ENCODE measurements at places on chromosomes 6 and 20.
A peak's percentile ranks its signal among the peaks of the same experiment; 100 is the strongest.

- no peak for DNase-seq
Measured at GRCh38 chr6:57207141-57207540, 15.0 kb downstream of the RAB23 start.

DNA sequence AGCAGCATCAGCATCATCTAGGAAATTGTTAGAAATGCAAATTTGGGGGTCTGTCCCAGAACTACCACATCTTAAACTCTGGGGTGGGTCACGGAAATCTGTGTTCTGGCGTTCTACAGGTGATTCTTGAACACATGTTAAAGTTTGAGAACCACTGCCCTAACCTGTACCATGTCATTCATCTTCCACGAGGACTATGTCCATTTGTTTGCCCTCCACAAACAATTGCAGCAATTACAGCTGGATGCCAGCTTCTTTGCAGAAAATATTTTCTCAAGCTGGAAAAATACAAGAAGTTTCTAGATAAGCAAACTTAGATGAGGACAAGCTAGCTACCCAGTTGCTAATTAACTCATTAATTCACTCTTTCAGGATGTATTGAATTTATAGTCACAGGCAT, 54.1 kb downstream of the MAFB start:
- DNase-seq, result no peak

- DNase-seq, result no peak
Measured at GRCh38 chr6:70277470-70277869, 25.4 kb downstream of the COL9A1 start.

DNA sequence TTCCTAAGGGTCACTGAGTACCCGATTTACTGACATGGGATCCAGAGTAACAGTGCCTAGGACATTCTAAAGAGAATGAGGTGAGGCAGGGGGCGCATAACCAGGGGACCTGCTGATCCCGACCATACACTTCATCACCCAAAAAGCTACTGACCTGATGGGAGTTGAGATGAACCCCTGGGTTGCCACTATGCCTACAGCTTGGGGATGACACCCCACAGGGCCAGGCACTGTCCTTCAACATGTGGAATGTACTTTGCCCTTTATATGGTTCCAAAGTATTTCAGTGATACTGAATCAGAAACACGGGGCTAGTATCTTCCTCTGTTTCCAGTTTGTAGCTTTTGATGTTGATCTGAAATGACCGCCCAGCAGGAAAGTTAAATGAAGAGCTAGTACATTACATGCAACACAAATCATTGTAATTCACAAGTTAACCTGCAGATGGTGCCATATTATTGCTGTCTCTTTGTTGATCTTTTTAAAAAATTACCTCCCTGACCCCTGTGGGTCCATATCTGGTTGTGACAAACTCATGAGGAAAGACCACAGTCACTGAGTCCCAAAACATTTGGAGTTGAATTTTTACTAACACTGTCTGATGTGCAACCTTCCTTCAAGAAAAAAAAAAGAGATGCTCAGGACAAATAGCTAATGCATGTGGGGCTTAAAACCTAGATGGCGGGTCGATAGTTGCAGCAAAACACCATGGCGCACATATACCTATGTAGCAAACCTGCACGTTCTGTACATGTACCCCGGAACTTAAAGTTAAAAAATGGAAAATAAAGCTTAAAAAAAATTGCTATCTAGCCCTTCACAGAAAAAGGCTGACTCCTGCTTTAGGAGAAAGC, 42.7 kb upstream of the GCNT2 start:
- DNase-seq, result peak; percentile 42

DNA sequence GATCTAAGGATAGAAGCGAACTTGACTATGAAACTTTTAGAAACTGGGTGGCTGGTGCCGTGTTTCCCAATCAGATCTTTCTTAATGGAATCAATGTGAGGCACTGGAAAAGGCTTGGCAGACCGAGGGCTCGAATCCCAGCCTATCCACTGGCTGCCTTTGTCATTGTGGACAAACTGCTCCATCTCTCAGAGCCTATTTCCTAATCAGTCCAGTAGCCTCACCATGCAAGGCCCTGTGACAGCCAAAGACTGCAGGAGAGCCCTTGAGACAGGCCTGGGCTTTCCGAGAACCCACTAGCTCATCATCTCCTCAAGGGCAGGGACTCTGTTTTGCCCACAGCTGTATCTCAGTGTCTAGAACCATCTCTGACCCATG, 43.4 kb downstream of the SPDEF start:
- DNase-seq, result no peak

DNA sequence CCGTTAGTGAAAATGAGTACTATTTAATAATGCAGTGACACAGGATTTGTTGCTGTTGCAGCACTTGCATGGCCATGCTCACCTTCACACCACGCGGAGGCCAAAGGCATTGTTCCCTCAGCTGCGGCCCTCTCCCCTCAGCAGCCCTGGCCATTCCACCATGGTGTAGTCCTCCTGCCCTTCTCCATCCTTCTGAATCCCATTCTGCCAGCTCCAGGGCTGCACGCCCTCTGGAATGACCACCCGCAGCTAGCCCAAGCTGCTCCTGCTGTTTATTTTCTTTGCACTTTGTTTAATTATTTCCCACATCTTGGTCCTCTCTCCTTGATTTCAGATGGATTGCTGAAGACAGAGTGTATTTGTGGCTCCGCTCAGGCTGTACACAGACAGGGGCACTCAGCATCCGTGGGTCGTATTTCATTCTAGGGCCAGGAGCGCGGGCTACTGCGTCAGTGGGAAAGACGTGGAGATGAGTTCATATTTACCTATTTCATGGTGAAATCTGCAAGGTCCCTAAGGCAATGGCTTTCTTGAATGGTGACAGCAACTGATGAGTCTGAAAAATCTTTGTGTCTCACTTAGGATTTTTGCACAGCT, 81.4 kb upstream of the DUSP22 start:
- DNase-seq, result no peak

DNA sequence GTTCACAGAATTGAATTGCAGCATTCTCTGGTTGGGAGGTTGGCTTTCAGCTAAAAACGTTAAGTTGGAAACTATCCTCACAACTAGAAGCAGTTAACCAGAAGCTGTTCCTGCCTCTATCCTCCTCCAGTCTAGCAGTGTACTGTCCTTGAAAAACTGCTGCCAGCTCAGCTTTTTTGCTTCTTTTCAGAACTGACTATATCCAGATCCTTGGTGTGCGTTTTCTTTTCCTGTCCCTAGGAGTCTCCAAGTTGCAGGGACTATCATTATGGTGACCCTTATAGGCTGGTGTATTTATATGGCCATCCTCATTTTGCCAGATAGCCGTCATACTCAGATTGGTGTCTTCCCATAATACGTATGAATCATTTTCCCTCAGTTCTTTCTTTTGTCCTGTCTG, 5.5 kb downstream of the ITCH start:
- no peak for DNase-seq

DNA sequence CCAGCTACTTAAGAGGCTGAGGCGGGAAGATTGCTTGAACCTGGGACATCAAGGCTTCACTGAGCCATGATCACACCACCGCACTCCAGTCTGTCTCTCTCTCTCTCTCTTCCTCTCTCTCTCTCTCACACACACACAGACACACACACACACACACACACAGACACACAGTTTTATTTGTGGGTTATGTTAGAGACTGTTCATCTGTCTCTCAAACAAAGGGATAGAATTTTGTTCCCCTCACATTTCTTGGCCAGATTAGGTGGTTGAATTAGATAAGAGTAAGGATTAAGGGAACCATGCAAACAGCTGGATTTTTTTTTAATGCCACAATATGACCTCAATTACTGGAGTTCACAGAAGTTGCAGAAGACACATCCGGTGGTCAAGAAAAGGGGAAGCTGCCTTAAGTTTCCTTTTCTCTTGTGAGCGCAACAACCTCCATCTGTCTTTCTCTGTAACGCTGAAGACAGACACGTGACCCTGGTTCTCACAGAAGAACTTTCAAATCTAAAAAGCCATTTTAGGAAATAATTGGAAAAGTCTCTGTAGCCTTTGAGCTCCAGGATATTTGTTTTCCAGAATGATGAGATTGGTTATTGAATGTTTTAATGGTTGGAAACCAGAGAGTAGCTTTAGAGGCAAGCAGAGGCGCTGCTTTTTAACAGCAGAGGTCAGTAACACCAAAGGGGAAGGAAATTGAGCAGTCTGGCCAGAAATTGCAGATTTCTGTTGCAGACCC, 32.9 kb upstream of the LGSN start:
- DNase-seq, result no peak

DNA sequence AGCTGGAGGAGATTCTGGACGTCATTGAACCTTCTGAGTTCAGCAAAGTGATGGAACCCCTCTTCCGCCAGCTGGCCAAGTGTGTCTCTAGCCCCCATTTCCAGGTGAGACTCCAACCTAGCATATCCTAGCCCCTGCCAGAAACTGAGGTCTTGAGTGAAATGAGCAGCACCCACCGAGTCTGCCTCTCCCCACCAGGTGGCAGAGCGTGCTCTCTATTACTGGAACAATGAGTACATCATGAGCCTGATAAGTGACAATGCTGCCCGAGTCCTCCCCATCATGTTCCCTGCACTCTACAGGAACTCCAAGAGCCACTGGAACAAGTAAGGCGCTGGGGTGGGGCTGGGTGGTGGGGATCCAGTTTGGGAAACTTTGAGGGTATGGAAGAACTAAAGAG, 4.6 kb downstream of the MEA1 start:
- no peak for DNase-seq

DNA sequence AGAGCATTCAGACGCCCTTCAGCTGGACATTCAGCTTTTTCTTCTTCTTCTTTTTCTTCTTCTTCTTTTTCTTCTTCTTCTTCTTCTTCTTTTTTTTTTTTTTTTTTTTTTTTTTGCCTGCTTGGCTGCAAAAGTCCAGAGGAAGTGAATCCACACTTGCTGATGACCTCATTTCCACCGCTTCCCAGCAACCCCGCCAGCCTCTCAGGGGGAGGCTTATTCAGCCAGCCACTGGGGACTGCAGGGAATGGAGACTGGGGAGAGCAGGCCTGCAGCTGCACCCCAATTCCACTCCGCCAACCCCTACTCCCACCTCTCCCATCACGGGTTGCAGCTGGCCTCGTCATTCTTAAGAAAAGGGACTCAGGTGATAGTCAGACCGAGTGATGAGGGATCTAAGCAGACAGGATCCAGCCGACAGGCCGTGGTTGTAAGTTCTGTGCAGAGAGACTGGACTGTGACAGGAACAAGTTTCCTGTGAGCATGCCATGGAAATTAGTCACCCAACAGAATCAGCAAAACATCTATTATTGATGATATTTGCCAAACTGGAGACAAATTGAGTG, 59.0 kb upstream of the QKI start:
- no peak for DNase-seq

GRCh38 chr6:114418304-114418972, 75.6 kb upstream of the HS3ST5 start:
- no peak for DNase-seq
